ENCODE measurements at places on chromosomes 7 and 10.

- DNase-seq, result no peak
Measured at GRCh38 chr10:21814866-21815265, 188.7 kb downstream of the DNAJC1 start.

DNA sequence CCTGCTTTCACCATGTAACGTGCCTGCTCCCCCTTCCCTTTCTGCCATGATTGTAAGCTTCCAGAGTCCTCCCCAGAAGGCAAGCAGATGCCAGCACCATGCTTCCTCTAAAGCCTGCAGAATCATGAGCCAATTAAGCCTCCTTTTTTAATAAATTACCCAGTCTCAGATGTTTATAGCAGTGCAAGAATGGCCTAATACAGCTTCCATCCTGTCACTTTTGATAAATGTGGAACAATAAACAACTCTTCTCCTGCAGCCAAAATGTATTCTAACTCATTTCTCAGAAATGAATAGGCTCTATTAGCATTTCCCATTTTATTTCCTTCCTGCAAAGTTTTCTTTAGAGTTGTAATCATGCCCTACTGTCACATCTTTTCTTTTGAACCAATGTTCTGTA is 43.4 kb downstream of the C7orf25 start:
- no peak for DNase-seq

DNA sequence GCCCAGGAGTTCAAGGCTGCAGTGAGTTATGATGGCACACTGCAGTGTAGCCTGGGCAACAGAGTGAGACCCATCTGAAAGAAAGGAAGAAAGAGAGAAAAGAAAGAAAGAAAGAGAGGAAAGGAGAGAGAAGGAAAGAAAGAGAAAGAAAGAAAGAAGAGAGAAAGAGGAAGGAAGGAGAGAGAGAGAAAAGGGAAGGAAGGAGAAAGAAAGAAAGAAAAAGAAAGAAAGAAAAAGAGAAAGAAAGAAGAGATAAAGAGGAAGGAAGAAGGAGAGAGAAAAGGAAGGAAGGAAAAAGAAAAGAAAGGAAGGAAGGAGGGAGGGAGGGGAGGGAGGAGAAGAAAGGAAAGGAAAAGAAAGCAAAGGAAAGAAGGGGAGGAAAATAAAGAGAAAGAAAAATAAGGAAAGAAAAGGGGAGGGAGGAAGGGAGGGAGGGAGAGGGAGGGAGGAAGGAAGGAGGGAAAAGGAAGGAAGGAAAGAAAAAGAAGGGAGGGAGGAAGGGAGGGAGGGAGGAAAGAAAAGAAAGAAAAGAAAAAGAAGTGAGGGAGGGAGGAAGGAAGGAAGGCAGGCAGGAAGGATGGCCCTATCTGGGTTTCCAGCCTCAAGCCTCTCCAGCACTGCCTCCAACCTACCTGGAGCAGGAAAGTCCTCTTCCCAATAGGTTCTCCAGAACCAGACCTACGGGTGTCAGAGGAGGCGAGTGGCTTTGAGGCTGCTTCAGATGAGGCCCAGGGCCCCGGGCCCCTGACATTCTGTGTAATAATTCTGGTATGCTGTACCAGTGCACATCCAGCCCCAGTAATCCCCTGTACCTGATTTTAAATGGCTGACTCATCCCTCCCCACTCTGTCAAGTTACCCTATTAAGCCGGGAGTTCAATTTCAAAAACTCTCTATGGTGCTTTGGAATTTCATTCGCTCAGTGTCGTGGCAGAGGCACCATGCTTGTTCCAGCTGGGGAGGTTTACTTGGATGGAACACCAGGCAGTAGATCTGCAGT is 6.8 kb upstream of the PARD3 start:
- no peak for DNase-seq

- no peak for DNase-seq
Measured at GRCh38 chr10:14453593-14453992, 122.9 kb upstream of the FRMD4A start.

- DNase-seq, result no peak
Measured at GRCh38 chr7:115775981-115776380, 254.6 kb downstream of the TFEC start.

Data from suppressor macrophage treated with lipopolysaccharide for 1 hour (primary cell).